Fibroblast of the aortic adventitia (primary cell): ENCODE measurements at places on chromosomes 2 and 18. TPM values are rescaled to one million over a fixed set of nuclear protein-coding genes. Genes with fewer than 3 reads are reported as not detected.

DNA sequence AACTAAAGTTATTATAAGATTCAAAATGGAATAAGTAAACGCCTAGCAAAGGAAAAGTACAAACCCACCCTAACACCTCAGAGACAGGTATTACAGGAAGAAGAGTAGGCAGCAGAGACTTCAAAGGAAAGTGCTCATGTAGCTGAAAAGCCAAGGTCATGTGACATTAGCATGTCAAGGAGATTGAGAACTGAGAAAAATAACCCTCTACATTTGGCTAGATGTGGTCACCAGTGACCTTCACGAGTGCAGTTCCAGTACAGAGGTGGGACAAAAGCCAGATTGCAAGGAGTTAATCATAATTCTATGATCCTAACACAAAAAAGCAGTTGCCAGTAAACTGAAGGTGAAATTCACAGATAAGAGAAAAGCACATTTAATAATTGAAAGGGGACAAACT is 252.7 kb downstream of the ZEB2 start:
- DNase-seq: no peak

DNA sequence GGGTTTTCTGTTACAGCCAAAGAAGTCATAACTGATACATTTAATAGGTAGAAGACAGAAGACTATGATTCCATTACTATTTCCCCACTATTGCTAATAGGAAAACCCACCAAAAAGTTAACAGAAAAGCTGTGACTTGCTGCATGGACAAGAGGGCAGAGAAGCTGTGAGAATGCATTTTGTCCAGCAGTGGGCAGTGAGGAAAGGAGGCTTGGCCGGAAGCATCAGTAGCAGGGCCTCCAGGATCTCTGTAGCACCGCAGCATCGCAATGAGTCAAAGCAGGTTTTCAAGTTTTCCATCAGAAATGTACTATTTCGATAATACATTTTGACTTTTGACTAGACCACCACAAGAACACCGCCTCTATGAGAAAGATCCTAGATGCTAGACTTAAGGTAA is 24.9 kb downstream of the MYO5B start:
- DNase-seq: no peak

- DNase-seq: no peak
Measured at GRCh38 chr2:41736586-41736985, 311.2 kb upstream of the PKDCC start.

- no peak for DNase-seq
Measured at GRCh38 chr18:69216321-69216720, 184.4 kb upstream of the DOK6 start.

ABCG8 gene
- not detected in 2 replicates for total RNA-seq

NT5DC4 gene
- total RNA-seq: not detected in 2 replicates

- DNase-seq: no peak
Measured at GRCh38 chr2:101960819-101961337, 30.9 kb upstream of the IL1R2 start.

SPIRE1 gene
- 27.7 and 43.4 TPM in 2 replicates for total RNA-seq

GRCh38 chr2:46284260-46284659 is 12.9 kb upstream of the EPAS1 start:
- DNase-seq: no peak

DNA sequence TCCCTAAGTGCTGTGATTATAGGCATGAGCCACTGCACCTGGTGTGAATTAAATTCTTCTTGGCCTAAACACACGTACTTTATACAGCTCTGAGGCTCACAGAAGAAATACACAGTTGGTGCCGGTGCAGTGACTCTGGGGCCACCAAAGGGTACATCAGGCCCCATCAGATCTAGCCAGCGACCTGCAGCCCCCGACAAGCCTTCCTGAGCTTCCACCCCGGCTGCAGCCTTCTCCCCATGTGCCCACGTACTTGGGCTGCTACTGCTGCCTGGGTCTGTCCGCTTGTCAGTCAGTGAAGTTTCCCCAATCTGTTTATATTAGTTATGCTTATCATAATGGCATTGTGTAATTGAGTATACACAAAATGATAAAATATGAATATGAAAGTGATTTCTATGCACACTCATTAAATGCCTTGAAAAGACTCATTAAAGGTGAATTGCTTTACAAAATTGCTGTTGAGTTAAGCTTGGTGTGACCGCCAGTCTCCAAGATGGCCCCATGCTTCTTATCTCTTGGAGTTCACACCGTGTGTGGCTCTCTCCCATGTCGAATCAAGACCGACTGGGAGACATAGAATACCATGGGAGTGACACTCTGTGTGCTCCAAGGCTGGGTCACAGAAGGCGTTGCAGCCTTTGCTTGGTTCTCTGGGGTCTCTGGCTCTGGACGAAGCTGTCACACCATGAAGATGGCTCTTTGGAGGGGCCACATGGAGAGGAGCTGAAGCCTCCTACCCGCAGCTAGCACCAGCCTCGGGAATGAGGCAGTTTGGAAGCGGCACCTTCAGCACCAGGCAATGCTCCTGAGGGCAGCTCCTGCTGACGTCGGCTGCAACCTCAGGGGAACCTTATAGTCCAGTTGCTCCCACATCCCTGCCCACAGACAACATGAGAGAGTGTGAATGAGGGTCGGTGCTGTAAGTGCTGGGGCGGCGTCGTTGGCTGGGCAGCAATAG is 29.2 kb upstream of the HPCAL1 start:
- no peak for DNase-seq

GRCh38 chr2:80303909-80304837 is at the start of gene LRRTM1:
TSS of gene LRRTM1 (minus strand) at chr2:80304752. CDS start at chr2:80303819, 933 bp downstream.
- no peak for DNase-seq

DNA sequence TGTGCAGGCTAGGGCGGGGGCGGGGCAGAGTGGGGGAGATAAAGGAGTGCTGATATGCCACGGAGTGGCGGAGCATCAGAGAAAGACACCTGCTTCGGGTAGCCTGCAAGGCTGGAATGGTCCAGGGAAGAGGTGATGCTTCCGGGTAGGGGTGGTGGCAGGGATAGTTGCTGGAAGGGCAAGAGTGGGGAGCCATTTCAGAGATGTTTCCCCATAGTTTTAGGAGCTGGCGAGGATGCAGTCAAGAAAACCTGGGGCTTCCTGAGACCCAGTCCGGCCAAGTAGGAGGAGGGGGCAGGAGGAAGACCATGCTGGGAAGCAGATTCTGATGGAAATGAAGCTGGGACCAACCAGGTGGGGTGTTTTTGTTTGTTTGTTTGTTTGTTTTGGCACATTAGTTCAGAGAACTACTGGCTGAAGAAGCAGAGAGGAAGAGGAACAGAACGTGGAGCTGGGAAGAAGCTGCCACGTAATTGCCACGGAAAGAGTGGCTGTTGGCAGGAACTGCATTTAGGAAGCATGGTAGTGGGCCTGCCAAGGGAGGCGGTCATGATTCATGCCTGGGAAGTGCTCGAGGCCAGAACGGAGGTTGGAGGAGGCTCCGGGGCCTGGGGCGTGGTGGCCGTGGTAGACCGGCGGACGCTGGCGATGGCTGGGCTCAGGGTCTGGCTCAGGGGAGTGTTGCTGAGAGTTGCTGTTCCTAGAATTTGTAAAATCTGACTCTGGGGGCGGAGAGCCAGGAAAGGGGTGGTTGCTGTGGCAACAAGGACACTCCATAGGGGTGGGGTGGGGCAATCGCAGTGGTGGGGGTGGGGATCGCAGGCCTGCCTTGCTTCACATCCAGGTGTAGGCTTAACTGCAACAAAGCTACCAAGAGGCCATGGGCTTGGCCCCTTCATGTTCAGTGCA is 8.6 kb upstream of the INPP5D start:
- peak; percentile 94 for DNase-seq

FAM161A gene
- total RNA-seq: 7.6 and 8.1 TPM in 2 replicates

CCDC121 gene
- 3.6 and 7.0 TPM in 2 replicates for total RNA-seq

DNA sequence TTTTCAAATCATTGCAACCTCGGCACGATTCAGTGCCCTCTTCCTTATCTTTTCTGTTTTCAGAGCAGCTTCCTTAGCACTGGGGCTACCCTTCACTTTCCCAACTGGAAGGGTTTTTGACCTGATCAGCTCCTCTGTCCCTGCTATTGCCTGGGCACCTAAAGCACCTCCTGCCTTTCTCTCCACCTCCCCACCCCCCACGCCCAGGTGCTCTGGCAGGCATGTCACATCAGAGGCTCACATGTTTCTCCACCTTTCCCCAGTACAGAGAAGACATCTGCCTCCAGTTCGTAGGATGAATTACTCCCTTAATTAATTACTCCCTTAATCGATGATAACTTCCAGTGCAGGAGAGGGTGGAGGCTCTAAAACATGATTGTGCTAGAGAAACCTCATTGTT is 88.7 kb upstream of the LCLAT1 start:
- no peak for DNase-seq

DNA sequence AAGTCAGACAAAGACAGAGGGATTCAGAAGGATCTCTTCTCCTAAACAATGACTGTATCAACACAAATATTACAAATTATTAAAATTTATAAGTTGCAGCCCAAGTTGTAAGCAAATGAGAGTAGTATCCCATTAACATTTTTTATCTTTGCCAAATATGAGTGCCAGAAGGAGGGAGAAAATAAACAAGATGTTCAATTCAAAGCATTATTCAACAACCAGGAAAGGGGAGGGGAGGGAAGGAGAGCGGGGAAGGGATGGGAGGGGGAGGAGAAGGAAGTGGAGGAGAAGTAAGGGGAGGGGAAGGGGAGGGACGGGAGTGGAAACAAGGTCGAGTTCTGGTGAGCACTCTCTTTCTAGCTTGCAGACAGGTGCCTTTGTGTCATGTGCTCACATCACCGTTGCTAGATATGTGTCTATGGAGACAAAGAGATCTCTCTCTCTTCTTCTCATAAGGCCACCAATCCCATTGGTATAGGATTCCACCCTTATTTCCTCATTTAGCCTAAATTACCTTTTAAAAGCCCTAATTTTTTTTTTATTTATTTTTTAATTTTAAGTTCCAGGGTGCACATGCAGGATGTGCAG is 679.6 kb upstream of the CHAC2 start:
- DNase-seq: no peak

MGAT4A gene
- 0.36 and 0.74 TPM in 2 replicates for total RNA-seq

DNA sequence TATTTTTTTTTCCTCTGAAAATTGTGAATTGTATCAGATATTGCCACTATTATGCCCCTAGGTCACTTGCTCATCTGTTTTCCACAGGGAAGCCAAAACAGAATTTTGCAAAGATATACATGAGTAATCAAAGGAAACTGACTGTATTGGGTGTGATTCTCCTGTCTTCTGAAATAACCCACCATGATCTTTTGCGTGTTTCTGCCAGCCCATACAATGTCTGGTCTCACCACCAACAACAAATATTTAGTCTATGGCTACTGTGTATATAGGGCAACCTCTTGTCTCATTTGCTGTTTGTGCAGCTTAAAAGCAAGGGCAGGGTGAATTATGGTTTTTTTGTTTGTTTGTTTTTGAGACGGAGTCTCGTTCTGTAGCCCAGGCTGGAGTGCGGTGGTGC is 26.5 kb downstream of the EPAS1 start:
- no peak for DNase-seq

GRCh38 chr2:101208830-101209229 is 43.9 kb upstream of the CNOT11 start:
- no peak for DNase-seq

GRCh38 chr2:203733684-203734083 is 27.2 kb downstream of the CD28 start:
- DNase-seq: no peak

- peak; percentile 51 for DNase-seq
Measured at GRCh38 chr18:28854964-28855363, 678.0 kb upstream of the CDH2 start.

TEX44 gene
- total RNA-seq: not detected in 2 replicates

- peak; percentile 99 for DNase-seq
Measured at GRCh38 chr2:217835931-217836891, 166.6 kb downstream of the TNS1 start.

DNA sequence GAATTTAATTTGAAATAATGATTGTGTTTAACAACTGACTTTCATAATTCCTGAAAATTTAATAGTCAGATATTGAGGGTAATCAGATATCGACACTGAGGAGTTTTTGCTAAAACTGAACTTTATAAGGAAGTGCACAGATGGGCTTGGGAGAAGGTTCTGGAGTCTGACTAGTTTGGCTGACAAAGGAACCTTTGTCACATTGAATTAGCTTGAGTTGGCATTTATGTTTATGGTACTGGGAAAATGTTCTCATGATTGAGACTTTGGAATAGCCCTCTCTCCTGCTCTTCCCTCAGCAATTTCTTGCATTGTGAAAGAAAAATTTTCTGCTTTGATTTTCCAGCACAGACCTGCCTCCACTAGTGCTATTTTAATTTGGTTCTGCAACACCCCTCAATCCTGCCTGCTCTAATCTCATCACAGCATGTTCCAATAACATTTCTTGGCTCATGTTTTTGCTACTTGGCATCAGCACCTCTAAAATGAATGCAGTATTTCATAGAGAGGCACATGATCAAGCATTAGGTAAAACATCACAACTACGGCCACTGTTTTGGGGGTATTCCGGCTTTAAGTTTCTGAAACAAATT is 133.9 kb upstream of the FSHR start:
- no peak for DNase-seq
